GM23248 (cell line): ENCODE measurements at places on chromosomes 2 and 18. TPM values are rescaled to one million over a fixed set of nuclear protein-coding genes. Genes with fewer than 3 reads are reported as not detected.

DNA sequence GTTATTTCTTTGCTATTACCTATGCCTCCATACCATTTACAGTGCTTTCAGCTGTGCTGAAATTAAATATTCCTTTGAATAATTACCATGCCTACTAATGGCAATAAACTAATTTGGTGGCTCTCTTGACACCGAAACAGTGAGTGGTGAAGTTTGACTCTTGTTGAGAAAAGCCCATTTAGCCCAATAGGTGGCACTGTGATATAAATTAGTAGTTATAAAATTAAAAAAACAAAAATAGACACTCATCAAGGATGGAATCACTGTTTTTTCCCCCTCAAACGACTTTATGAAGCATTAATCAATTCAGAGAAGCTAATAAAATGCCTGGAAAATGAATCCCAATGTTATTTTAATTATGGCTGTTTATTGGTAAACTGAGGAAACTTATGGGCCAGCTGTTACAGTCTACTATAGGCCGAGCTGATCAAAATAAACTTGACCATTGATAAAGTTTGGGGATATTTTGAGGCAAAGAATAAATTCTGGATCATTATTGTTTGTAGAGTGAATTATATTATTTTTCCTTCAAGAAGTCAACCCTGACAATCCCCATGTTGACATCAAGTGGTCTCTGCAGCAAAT is 339.6 kb downstream of the TRIB2 start:
- no peak overlapping the region for H3K4me3 ChIP-seq
- H3K27me3 ChIP-seq, result peaks cover 4% of the 10 kb centered on the region
- no peak overlapping the region for H3K27ac ChIP-seq

GRCh38 chr18:31301201-31301655 is 16.7 kb upstream of the DSG1 start:
- no peak for DNase-seq
- no peaks in the 10 kb centered on the region for H3K36me3 ChIP-seq
- H3K27me3 ChIP-seq, result no peaks in the 10 kb centered on the region
- no peak overlapping the region for H3K4me3 ChIP-seq
- no peaks in the 10 kb centered on the region for H3K4me1 ChIP-seq

DNA sequence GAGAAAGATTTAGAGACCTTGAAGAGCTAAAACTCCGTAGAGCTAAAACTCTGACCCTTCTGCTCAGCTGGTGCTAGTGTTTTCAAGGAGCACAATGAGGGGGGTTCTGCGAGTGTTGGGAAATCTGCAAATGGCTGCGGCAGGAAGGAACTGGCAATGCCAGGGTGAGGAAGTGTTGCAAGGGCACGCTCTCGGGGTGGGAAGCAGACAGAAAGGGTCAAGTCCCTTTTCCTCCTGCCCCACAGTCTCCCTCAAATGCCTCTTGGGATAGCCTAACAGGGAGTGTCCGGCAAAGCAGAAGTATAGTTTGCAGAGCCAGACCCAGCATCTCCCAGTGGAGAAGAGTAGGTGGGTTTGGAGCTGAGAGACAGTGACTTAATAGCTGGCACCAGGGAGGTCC is 60.5 kb downstream of the NCAPH start:
- DNase-seq, result no peak
- no peaks in the 10 kb centered on the region for H3K4me1 ChIP-seq
- no peak overlapping the region for H3K4me3 ChIP-seq
- no peaks in the 10 kb centered on the region for H3K36me3 ChIP-seq
- H3K27me3 ChIP-seq, result peaks cover 37% of the 10 kb centered on the region
- no peak overlapping the region for H3K27ac ChIP-seq

DNA sequence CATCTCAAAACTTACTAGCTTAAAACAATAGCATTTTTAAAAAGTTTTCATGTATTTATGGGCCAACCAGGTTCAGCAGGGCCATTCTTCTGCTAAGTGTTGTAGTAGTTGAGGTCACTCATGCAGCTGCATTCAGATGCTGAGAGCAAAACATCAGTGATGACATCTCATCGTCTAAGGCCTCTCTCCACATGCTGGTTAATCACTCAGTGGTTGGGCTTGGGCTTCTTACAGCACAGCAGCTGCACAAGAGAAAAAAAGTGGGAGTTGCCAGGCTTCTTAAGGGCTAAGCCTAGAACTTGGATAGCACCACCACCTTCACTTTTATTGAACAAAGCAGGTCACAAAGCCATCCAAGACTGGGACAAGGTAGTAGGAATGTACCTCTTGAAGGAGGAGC is 190.3 kb downstream of the IRS1 start:
- no peaks in the 10 kb centered on the region for H3K36me3 ChIP-seq
- no peaks in the 10 kb centered on the region for H3K27me3 ChIP-seq
- no peak overlapping the region for H3K4me3 ChIP-seq
- DNase-seq, result peak; percentile 83
- peaks cover 40% of the 10 kb centered on the region for H3K4me1 ChIP-seq
- peak overlapping the region; percentile 13; the same call in 1 of the 2 replicates for H3K27ac ChIP-seq

DNA sequence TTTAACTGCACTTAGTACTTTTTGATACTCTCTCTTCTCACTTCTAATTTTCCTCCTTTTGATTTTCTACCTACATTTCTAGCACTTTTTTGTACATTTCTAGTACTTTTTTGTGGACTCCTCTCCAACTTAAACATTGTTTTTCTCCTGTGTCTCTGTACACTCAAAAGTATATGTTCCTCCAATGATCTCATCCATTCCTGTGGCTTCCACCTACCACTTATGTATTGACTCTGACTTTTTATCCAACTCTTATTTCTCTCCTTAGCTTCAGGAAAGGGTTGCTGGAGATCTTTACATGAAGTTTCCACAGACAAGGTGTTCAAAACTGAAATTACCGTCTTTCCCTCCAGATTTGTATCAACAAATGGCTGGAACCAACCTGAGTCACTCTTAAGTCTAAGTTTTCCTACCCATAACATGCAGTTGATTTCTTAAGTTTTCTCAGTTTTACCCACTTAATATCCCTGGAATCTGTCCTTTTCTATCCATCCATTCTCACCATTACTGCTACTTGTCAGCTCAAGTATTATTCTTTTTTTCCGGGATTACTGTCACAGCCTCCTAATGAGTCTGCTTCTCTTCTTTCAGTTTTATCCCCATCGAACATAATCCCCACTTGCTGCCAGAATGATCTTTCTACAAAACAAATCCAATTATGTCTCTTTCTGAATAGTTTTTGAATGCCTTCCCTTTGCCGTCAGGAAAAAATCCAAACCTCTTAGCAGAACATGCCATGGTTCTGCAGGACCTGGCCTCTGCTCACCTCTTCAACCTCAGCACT is 22.6 kb upstream of the PELI1 start:
- no peaks in the 10 kb centered on the region for H3K36me3 ChIP-seq
- peak; percentile 17 for DNase-seq
- no peaks in the 10 kb centered on the region for H3K27me3 ChIP-seq

- no peaks in the 10 kb centered on the region for H3K36me3 ChIP-seq
- no peak overlapping the region for H3K4me3 ChIP-seq
- H3K27me3 ChIP-seq, result no peaks in the 10 kb centered on the region
- no peak overlapping the region for H3K27ac ChIP-seq
- DNase-seq, result no peak
Observed at GRCh38 chr2:216103213-216103612, 5.9 kb upstream of the XRCC5 start.

DNA sequence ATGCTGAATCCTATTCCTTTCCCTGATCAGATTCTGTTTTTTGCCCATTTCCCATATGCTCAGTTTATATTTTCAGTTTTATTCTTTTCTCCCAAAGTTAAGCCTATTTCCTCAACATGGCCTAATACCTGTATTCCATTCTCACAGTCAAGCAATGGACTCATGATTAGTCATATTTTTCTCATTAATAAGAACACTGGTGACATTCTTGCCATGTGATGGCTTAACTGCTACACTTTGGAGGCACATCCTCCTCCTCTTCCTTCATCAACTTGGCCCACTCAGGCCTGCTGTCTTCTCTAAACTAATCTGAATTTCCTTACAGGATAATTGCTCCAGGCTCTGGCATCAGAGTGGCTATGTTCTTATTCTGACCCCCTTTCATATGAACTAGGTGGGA is 679.2 kb downstream of the NYAP2 start:
- peaks cover 49% of the 10 kb centered on the region for H3K4me1 ChIP-seq
- no peaks in the 10 kb centered on the region for H3K36me3 ChIP-seq
- no peaks in the 10 kb centered on the region for H3K27me3 ChIP-seq
- no peak overlapping the region for H3K4me3 ChIP-seq

DNA sequence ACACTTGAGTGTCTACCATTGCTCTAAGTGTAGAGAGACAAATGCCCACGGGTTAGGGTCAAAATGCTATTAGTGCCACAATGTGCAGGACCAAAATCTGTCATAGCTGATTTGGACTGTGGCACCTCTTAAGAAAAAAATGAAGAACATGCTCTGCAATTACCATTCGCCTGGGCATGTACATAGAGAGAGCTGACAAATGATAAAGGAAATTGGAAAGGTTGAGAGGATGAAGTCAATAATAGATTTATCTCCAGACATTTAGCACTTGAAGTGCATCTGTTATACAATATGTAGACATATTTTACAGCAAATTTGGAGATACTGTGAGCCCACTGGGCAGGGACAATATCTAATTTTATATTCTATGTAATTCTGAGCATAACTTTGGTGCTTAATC is 804.4 kb downstream of the SATB2 start:
- DNase-seq, result no peak
- H3K27me3 ChIP-seq, result no peaks in the 10 kb centered on the region
- H3K36me3 ChIP-seq, result no peaks in the 10 kb centered on the region
- no peaks in the 10 kb centered on the region for H3K4me1 ChIP-seq
- no peak overlapping the region for H3K27ac ChIP-seq

- peaks cover 14% of the 10 kb centered on the region for H3K4me1 ChIP-seq
- no peaks in the 10 kb centered on the region for H3K36me3 ChIP-seq
- H3K4me3 ChIP-seq, result no peak overlapping the region
- no peaks in the 10 kb centered on the region for H3K27me3 ChIP-seq
Observed at GRCh38 chr2:172674034-172674967, 61.3 kb upstream of the RAPGEF4 start.

- H3K4me3 ChIP-seq, result peak overlapping the region; percentile 42; the same call in 1 of the 2 replicates
- DNase-seq, result peak; percentile 89
- no peaks in the 10 kb centered on the region for H3K27me3 ChIP-seq
- no peaks in the 10 kb centered on the region for H3K36me3 ChIP-seq
- peak overlapping the region; percentile 13; the same call in 1 of the 2 replicates for H3K27ac ChIP-seq
- peaks cover 20% of the 10 kb centered on the region for H3K4me1 ChIP-seq
Observed at GRCh38 chr2:9770308-9771100, 72.8 kb upstream of the TAF1B start.

- H3K27ac ChIP-seq, result no peak overlapping the region
- peaks cover 8% of the 10 kb centered on the region; the same call in 1 of the 2 replicates for H3K4me1 ChIP-seq
- DNase-seq, result no peak
- H3K4me3 ChIP-seq, result no peak overlapping the region
- no peaks in the 10 kb centered on the region for H3K36me3 ChIP-seq
- no peaks in the 10 kb centered on the region for H3K27me3 ChIP-seq
Observed at GRCh38 chr18:2396162-2396505, 175.2 kb downstream of the METTL4 start.

SERPINB13 gene
- total RNA-seq, result not detected in 2 replicates

RTP5 gene
- not detected in 2 replicates for total RNA-seq

COL6A3 gene
- 1,362 and 1,653 TPM in 2 replicates for total RNA-seq

PCARE gene
- not detected in 2 replicates for total RNA-seq

ZNF519 gene
- total RNA-seq, result 1.1 and 2.0 TPM in 2 replicates
